ENCODE measurements at places on chromosomes 5 and 9.

DNA sequence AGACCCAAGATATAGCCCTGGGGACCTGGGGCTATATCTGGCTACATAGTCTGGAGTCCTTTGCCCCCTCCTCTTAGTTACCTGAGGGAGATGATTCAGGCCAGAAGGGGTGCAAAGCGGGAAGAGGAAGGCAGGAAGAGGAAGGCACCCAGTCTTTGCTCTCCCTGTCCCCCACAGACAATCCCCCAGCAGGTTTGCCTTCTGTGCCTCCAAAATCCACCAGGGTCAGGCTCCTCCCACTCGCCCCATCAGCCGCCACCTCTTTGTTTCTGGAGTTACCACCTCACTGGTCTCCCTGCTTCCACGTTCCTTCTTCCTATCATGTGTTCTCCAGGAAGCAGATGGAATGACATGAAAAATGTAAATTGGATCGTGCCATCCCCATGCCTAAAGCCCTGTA, 31.2 kb upstream of the FABP6 start:
- DNase-seq, result no peak

DNA sequence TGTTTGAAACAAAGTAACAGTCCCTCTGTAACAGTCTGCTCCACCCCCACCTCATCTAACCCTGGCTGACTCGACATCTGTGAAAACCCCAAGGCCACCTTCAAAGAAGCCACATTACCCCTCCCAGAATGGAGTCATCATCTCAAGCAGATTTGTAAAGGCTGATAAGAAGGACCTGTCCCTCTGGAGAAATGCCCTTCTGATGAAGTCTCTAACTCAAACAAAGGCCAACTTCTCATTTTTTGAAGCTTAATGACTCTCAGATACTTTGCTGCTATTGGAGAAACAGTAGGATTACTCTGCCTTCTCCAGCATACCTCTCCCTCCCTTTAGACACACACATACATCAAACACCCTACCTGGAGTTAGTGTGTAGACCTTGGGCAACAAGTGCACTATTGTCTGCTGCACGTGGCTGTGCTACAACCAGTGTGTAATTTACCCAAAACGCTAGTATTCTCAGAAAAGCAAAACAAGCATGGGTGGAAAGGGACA, 5.3 kb upstream of the SUSD1 start:
- DNase-seq, result no peak

DNA sequence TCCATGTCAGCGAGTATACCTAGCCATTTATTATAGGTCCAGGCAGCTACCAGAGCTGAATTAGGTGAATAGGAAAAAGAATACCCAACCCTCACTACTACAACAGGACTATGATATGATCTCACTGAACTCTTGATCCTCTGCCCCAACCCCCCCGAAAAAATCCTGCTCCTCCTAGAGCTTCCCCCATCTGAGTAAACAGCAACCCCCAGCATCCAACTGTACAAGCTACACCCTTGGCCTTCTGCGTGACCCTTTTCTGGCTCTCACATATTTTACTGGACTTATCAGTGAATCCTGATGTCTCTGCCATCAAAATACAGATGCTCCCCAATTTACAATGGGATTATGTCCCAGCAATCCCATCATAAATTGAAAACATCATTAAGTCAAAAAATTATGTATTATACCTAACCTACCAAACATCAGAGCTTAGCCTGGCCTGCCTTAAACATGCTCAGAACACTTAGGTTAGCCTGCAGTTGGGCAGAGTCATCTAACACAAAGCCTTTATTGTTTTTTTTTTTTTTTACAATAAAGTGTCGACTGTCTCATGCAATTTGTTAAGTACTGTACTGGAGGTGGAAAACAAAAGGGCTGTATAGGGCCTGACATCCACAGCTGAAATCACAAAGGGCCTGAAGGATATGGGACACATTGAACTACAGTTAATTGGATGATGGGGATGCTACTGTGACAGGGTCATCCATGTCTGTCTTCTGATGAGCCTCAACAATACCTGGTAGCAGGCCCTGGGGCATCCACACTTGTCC, 128.9 kb upstream of the ERCC6L2 start:
- DNase-seq, result no peak

GRCh38 chr5:93039888-93040287, 541.1 kb downstream of the NR2F1-AS1 start:
- DNase-seq, result no peak

DNA sequence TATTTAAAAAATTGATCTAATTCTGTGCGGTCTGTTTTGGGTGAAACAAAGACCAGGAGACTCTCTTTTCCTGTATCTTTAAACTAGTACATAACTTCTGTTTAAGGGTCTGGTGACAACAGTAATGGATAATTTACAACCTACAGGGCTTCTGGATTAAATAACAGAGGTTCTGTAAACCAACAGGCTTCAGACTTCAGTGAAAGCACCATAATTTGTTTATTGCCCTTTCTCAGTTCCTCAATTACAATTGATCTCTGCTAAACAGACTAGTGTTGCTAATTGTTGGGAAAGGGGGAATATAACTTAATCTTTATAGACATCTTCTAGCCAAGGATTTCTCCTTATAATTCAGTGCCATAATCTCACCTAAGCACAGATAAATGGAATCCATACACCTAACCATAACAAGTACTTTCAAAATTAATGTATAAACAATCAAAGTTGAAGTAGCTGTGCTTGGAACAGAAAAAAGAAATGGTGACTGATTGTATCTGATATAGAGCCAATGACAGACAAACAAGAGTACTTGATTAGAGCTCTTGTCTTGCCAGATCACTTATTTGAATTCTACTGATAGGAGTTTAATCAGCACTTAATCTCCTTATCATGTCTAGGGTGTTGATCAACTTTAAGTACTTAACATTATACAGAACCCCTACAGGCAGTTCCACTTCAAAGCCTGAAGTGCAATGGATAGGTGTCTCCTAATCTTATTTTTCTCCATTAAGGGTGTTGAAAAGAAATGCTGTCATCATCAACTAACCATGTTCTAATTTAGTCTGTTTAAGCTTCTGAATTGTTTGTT, 536.0 kb downstream of the NR2F1-AS1 start:
- DNase-seq, result no peak

- no peak for DNase-seq
Observed at GRCh38 chr5:173591056-173591514, 25.4 kb downstream of the BOD1 start.

Measured in activated naive CD8-positive, alpha-beta T cell treated with anti-CD3 and anti-CD28 coated beads, Interleukin-2, amount 50 U/mL, for 16 hours (primary cell).